ENCODE measurements at places on chromosomes 3 and 15. TPM values are rescaled to one million over a fixed set of nuclear protein-coding genes. Genes with fewer than 3 reads are reported as not detected.

Gene PIGZ
- total RNA-seq = 5.0 TPM

Gene TGM4
- not detected for total RNA-seq

Gene KNG1
- total RNA-seq = not detected

Gene SERPINI2
- total RNA-seq = not detected

Gene CD276
- total RNA-seq = 110 TPM

Gene STAC
- not detected for total RNA-seq

Gene SGO1
- 12.7 TPM for total RNA-seq

Gene WDR93
- not detected for total RNA-seq

Gene DZIP1L
- total RNA-seq = 9.3 TPM

Gene ATP13A5
- total RNA-seq = not detected

Gene CACNA2D2
- not detected for total RNA-seq

Gene KLHL24
- 6.8 TPM for total RNA-seq

Gene ZNF662
- total RNA-seq = not detected

Gene FMN1
- total RNA-seq = 14.0 TPM

Gene ITGA11
- 1.8 TPM for total RNA-seq

Gene AEN
- total RNA-seq = 71.1 TPM

Gene PTPN9
- total RNA-seq = 28.7 TPM
